Lower leg skin (tissue), 4 donors: ENCODE measurements at places on chromosomes 1 and 21. TPM values are rescaled to one million over a fixed set of nuclear protein-coding genes. Genes with fewer than 3 reads are reported as not detected.

Gene PTGFR
- total RNA-seq = 1.8 TPM

Gene IL10
- total RNA-seq = 0.72 TPM

Gene VHLL
- not detected for total RNA-seq

Gene TRIM67
- 0.03 TPM for total RNA-seq

Gene RGSL1
- not detected for total RNA-seq

Gene DAB1
- not detected for total RNA-seq

Gene DTL
- 1.1 TPM for total RNA-seq

Gene HPDL
- 0.65 TPM for total RNA-seq

Gene SYPL2
- total RNA-seq = 1.8 TPM

Gene FABP3
- 6.0 TPM for total RNA-seq

Gene BRDT
- not detected for total RNA-seq

Gene GSTM5
- 2.2 TPM for total RNA-seq

Gene LDLRAD1
- not detected for total RNA-seq

Gene PGLYRP3
- total RNA-seq = 33.1 TPM

Gene HES3
- not detected for total RNA-seq

Gene CRB1
- total RNA-seq = not detected

Gene FCRLA
- total RNA-seq = 2.0 TPM

Gene HES2
- total RNA-seq = 27.5 TPM

Gene TCHHL1
- total RNA-seq = not detected

Gene AKR7A3
- 1.1 TPM for total RNA-seq

Gene TP73
- total RNA-seq = 6.4 TPM

Gene SPRR1B
- total RNA-seq = 161 TPM

Gene CLIC6
- 4.0 TPM for total RNA-seq

Gene ELAPOR1
- 16.4 TPM for total RNA-seq

Gene PHC2
- total RNA-seq = 70.2 TPM

Gene ESPN
- total RNA-seq = 31.6 TPM

Gene DENND2D
- 29.8 TPM for total RNA-seq

Gene CD52
- total RNA-seq = 6.1 TPM

Gene RGS5
- total RNA-seq = 18.4 TPM

Gene LMNA
- 531 TPM for total RNA-seq

Gene C4BPB
- not detected for total RNA-seq

Gene OLFML3
- 57.9 TPM for total RNA-seq

Gene TGFB2
- 2.9 TPM for total RNA-seq

Gene SEMA6C
- total RNA-seq = 30.4 TPM

Gene C1orf87
- total RNA-seq = not detected

Gene ZNF644
- 57.1 TPM for total RNA-seq

Gene SCAF4
- 15.7 TPM for total RNA-seq
